ENCODE measurements at places on chromosomes 16 and 17. TPM values are rescaled to one million over a fixed set of nuclear protein-coding genes. Genes with fewer than 3 reads are reported as not detected.

GRCh38 chr17:11122908-11123307 lies 118.1 kb upstream of the SHISA6 start:
- no peak for DNase-seq

GRCh38 chr17:78634154-78634553 lies 57.0 kb upstream of the DNAH17 start:
- no peak for DNase-seq

GRCh38 chr16:85329059-85329812 lies 217.0 kb upstream of the CIBAR2 start:
- DNase-seq, result no peak

The NXPH3 gene
- total RNA-seq, result 0.27 TPM
